ENCODE measurements at places on chromosomes 5 and 9. TPM values are rescaled to one million over a fixed set of nuclear protein-coding genes. Genes with fewer than 3 reads are reported as not detected.

- no peak for DNase-seq
Observed at GRCh38 chr5:96079962-96080361, 118.3 kb upstream of the ELL2 start.

- no peak for DNase-seq
Observed at GRCh38 chr5:91042247-91042935, 340.7 kb downstream of the ARRDC3 start.

GRCh38 chr9:127170652-127171051 is 48.2 kb upstream of the ANGPTL2 start:
- DNase-seq, result no peak

The MLANA gene
- not detected for total RNA-seq

- no peak for DNase-seq
Observed at GRCh38 chr9:8229226-8229625, 429.6 kb upstream of the DMAC1 start.

The ZNF366 gene
- not detected for total RNA-seq

DNA sequence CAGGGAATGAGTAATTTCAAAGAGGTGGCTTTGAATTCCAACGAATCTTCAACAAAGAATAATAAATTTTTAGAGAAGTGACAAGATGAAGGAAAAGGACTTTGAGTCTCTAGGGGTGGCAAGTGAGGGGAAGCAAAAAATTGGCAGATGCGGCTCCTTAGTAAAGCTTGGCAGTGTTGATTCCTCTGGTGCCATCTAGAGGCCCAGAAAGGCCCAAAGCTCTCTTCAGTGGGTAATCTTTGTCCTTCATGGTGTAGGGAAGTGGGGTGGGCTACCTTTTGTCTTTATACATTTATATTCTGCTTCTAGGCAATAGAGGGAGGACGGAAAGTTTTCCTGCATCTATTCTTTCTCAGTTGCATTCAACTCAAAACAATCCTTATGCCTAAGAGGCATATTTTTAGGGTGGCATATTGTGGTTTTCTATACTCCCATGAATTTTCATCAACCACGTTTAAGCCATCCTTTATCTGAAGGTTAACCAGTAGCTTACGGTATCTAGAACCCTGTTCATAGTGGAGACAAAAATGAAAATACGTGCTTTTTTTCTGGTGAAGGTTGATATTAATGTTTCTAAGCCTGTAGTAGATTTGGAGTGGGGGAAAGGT is 17.5 kb upstream of the ROPN1L start:
- DNase-seq, result peak; percentile 44

DNA sequence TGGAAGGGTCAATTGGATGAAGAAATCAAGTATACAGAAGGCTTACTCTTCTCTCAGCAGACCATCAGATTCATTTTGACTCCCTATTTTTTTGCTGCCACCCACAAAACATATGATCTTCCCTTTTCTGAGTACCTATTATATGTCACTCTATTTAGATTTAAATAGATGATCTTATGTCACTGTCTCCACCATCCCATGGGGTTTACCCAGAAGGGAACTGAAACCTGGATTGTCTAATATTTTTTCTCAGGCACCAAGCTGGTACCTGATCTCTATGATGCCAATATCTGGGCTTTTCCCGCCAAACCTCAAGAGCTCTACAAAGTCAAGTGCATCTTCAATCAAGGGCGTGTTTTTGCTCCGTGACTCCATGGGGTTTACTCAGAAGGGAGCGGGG is 118.7 kb downstream of the GAS1 start:
- DNase-seq, result no peak

The TAF11L10 gene
- not detected for total RNA-seq

The SPATA31D4 gene
- not detected for total RNA-seq

- peak; percentile 63 for DNase-seq
Observed at GRCh38 chr5:96997265-96997859, 61.5 kb downstream of the LNPEP start.

DNA sequence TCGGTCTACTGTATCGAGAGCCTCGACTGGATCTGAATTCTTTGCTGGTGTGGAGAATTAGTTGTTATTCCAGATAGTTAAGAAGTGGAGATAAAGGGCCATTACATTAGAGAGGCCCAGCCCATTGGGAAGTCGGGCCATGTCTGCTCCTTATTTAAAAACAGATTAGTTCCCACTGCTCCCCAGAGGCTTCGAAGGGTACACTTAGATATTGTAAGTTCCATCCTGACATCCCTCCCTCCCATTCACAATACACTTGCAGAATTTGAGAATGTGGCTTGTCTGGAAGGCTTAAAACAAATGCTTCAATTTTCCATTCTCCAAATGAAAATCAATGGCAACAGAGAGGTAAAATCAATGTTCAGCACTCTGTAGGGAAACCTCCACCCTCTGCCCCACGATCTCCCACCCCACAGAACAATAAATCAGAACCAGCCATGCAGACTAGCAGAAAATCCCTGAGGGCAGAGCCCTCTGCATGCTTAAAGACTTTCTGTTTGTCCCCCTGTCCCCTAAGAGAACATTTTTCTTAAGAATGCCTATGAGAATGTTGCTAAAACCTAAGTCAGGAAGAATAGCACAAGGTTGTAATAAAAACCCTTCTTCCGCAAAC is 364.1 kb downstream of the SPOCK1 start:
- DNase-seq, result no peak

The SH3GLB2 gene
- 26.4 TPM for total RNA-seq

DNA sequence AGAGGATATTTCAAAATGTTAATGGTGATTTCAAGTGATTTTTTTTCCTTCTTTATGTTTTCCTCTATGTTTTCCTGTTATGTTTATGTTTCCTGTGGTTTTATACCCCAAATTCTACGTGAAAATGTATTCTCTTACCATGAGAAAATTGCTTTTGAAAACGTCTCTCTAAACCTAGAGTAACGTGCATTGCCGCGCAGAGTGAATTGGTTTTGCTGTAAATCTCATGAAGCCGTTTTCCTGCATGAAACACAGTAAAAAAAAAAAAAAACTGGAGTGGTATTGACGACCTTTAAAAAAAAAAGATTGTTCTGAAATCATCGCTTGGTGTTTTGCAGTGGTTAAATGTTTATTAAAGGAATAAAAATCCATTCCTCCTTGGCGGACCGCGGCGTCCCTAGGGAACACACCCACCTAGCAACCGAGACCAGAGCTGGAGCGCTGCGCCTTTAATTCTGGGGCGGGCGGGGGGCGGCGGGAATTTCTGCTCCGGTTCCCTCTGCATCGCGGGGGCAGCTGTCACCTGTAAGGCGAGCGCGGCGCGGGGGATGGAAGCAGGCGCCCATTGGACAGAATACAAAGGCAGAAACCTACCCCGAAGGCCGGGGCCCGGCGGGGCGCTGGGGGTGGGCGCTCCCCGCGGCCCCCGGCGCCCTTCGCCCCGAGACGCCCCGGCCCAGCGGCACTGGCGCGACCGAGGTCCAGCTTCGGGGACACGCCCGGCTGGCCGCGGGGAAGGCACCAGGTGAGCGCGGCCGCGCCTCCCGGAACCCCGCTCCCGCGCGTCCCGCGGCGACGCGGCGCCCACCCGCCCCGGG is at the start of gene SOWAHA:
TSS of gene SOWAHA (plus strand) at position 522 of the 818 bp plus-strand sequence. CDS start 320 bp downstream, outside the sequence.
- DNase-seq, result no peak

The PLAC8L1 gene
- not detected for total RNA-seq

DNA sequence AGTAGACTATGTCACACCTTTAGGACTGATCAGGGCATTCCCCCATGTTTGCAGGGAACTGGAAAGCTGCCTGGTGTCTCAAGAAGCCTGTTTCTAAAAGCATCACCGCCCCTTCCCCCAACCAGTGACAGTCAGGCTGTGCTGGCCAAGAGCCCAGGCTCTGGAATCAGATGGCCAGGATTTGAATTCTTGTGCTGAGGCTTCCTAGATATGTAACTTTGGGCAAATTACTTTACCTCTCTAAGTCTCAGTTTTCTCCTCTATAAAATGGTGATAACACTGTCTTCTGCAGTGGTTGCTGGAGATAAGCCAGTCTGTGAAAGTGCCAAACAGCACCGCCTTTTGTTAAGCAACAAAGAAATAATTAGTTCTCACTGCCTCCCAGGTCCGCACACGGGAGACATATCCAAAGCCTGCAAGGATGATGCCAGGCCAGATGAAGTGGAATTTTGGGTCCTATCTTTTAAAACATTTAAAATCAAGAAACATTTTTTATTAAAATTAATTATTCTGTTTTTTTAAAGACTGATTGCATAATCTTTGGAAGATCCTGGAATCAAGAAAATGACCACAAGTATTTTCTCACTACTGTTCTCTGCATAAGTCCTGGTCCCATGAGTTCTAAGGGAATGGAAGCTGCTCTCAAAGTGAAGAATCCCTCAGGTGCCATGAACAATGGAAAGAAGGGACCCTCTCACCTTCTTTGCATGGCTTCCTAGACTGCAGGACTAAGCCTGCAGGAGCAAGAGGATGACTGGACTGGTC is 13.9 kb downstream of the SLC31A2 start:
- DNase-seq, result peak; percentile 58
